ENCODE measurements at places on chromosomes 16 and 17.

- DNase-seq = no peak
Observed at GRCh38 chr16:3842994-3843393, 37.5 kb downstream of the CREBBP start.

DNA sequence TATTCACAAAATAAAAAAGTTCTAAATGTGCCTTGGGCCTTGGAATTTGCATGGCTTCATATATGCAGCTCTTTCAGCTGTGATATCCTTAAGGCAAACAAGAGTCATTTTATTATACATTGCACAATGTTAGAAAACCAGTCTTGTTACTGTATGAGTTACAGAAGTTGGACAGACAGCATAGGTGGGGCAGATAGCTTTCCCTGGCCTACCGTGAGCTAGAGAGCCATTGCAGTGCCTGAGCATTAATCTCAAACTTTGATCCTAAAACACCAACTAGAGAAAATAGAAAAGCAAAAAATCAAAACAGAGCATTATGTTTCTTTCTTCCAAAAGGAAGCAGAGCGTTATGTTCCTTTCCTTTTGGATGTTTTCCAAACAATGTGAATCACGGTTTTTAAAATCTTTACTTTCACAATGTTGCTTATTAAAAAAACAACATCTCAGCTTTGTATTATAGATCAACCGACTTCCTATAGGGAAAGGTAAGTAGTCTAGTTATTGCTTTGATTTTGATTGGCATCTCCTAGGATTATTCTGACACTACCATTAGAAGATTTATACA is 32.2 kb downstream of the ARHGAP44 start:
- DNase-seq = no peak

- DNase-seq = no peak
Observed at GRCh38 chr16:46886764-46887523, 2.8 kb downstream of the GPT2 start.

DNA sequence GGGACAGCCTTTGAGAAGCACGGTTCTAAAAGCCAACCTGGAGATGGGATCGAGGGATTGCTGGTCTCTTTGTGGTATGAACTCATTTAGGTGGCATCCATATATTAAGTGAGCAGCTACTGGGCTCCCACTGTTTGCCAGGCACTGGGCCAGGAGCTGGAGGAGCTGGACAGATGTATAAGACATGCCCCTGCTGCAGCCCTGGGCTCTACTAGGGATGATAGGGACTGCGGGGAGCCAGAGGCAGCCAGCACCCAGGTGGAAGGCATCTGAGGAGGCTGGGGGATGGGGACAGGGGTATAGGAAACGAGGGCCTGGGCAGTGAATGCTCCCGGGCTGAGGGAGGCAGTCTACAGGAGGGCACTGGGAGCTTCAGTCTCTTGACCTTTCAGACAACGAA is 53.0 kb upstream of the MEAK7 start:
- no peak for DNase-seq

- DNase-seq = no peak
Observed at GRCh38 chr17:40224718-40225550, 5.8 kb downstream of the WIPF2 start.

DNA sequence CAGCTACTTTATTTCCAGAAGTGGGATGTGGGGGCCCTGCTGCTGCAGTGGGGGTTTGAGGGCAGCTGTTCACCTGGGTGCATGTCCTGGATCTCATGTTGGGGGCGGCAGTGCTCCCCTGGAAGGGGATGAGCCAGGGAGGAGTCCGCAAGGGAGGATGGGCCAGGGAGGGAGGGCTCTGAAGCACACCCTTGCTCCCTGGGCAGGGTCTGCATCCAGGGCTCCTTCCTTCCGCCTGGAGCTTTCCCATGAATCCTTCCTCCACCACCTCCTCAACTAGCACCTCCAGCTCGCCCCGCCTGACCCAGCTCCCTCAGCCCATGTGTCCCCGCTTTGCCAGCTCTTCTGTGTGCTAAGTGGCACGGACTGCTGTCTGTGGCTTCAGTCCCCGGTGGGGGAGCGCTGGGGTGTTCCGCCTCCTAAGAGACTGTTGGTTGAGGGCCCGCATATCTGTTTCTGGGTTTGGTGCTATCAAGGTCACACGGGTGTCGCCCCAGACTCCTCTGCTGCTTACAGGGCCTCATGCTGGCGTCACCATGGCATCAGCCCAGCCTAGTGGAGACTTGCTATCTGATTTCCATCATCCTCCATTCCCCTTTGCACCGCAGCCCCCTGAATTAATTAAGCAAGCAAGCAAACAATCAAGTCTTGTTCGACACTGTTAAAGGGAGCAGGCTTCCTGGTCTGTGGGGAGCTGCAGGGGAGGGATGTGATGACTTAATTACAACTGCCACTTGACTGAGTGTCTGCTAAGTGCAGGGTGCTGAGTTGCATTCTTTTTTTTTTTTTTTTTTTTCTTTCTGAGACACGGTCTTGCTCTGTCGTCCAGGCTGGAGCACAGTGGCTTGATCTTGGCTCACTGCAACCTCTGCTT is 71.8 kb downstream of the PRKCA start:
- DNase-seq = peak; percentile 90

- no peak for DNase-seq
Observed at GRCh38 chr17:77214328-77214727, 73.6 kb downstream of the SEC14L1 start.

DNA sequence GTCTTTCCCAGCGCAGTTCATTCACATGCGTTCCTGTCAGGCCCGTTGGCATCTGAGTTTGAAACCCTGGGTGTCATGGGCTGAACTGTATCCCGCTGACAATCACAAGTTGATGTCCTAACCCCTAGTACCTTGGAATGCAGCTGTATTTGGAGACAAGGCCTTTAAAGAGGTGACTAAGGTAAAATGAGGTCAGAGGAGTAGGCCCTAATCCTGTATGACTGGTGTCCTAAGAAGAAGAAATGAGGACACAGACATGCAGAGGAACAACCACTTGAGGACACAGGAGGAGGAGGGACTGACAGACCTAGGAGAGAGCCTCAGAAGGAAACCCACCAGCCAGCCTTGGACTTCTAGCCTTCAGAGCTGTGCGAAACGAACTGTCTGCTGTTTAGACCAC is 33.1 kb downstream of the TRPV2 start:
- no peak for DNase-seq

- no peak for DNase-seq
Observed at GRCh38 chr17:44283344-44284023, 15.5 kb upstream of the SLC4A1 start.

DNA sequence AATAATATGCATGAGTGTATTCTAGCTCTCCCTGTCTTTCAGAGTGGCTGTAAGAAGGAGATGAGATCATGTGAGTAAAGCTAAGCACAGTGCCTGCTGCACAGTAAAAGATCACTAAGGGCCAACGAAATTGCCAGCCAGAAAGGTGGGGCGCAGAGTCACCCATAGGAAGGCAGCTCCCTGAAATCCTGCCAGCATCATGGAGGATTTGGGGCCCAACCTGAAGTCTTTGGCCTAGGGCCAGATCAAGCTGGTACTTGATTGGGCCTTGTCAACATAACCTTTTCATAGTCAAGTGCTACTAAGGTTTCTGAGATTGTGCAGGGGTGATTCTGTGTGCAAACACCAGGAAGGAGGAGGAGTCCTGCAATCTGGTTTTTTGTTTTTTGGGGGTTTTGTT is 16.5 kb downstream of the SCNN1B start:
- peak; percentile 42 for DNase-seq

DNA sequence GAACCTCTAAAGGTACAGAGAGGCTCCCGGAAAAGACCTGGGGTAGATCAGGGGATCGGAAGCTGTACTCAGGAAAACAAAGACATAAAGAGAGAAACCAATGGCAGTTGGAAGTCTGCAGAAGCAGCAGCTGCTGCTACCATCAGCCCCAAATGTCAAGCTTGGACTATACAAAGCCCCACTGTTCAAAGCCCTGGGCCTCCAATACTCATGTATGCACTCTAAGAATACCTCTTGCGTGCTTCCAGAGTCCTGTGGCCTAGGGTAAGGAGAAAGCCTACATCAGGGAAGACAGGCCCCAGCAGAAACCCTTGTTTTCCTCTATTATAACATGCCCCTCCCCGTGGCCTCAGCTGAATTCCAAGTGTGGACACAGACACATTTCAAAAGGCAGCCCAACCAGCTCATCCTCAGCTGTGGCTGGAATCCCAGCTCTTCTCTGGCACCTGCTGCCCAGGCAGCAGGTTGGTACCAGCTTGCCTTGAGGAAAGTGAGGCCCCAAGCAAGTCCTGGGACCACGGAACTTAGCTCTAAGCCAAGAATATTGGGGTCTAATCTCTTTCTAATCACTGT is 19.3 kb upstream of the MTMR4 start:
- DNase-seq = no peak

DNA sequence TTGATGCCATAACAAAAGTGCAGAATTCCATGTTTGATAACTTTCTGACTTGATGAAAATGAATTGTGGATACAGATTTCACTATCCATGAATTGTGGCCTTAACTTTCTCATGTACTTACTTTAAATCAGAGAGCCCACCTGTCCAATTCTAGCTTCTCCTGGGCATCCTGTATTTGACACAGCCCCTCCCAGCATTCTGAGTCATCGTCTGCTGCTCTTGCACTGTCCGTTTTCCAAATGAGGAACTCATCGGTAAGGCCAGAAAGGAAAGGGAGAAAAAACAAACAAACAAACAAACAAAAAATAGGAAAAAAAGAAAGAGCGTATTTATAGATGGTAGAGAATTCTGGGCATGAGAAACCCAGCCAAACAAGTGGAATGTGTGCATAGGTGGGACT is 361.6 kb downstream of the WWOX start:
- no peak for DNase-seq

- DNase-seq = no peak
Observed at GRCh38 chr17:9830711-9831110, 5.0 kb downstream of the GLP2R start.

DNA sequence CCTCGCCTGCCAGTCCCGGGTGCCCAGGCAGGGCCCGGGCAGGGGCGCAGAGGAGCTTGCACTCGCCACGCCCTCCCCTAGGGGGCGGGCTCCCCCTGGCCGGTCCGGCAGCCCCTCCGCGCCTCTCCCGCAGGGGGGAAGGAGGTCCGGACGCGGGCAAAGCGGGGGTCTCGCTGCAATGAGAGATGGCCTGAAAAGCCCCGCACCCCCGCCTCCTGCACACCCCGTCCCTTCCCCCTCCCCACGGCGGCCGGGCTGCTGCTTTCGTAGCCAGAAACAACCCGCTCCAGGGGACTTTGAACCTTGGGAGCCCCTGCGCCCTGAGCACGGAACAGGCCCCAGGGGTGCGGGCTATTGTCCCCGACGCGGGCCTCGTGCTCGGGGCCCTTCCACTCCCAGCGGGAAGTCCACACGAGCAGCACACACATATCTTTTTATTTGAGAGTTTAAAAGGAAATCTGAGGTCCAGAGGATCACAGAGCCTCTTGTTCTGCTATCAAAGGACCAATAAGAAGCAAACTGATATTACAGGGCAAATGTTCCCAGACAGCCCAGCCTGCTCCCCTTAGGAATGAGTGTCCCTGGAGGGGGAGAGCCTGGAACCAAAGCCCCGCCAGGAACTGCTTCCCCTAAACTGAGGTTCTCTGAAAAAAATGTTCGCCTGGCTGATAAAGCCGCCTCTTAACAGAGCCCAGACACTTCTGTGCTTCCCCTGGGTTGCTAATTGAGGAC is 5.8 kb upstream of the CBX4 start:
- DNase-seq = no peak

DNA sequence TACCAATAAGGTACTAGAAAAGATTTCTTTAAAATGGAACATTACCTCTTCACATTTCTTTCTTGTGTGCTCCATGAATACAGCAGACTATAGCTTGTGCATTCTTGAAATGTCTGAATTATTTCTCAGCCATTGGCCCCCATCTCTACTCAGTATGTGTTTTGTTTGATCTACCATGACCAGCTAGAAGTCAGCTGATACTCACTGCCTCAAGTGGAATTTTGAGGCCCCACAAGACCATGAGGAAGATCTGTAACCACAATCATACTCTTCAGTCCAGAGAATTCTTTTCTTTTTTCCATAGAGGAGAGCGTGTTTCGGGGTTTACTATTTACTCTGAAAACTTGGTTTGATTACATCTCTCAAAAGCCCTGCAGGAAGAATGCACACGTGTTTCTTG is 319.1 kb downstream of the TOX3 start:
- no peak for DNase-seq

GRCh38 chr17:80653856-80654255 is 109.2 kb downstream of the RPTOR start:
- DNase-seq = no peak

DNA sequence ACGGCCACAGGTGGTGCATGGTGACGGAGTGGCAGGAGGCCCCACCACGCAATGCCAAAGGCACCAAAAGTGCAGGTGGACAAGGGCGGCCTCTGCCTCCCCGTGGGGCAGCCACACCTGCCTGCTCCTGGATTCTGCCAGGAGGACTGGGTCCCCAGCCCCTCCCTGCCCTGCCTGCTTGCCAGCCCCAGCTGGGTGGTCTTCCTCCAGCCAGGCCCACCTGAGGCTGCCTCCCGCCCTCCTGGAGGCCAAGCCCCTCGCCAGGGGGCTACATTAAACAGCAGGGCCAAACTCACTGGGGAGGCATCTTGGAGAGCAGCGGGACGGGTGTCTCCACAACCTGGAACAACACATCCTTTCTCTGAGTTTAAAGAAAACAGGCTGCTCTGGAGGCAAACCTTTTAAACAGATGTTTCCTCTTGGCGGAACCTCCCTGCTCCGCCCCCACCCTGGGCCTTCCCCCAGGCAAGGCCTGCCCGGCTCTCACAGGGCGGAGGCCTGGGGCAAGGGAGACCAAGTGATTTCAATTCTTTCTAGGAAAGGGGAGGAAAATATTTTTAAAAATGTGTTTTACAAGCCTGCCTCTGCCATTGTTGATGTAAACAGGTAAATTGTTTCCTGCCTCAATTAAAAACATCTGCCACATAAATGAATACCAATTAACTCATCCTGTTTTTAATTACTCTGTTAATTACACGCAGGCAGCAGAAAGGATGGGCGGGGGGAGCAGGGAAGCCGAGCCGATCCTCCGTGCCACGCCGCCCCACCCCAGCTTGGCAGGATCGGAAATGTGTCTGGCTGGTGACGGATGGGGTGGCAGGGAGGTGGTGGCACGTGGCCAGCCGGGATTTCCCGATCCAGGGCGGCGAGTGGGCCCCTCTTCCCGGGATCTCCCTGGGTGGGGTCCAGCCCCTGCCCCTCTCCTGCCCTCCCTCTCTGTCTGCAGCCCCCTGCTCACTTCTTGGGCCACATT is 54.4 kb upstream of the PABPN1L start:
- DNase-seq = peak; percentile 55

DNA sequence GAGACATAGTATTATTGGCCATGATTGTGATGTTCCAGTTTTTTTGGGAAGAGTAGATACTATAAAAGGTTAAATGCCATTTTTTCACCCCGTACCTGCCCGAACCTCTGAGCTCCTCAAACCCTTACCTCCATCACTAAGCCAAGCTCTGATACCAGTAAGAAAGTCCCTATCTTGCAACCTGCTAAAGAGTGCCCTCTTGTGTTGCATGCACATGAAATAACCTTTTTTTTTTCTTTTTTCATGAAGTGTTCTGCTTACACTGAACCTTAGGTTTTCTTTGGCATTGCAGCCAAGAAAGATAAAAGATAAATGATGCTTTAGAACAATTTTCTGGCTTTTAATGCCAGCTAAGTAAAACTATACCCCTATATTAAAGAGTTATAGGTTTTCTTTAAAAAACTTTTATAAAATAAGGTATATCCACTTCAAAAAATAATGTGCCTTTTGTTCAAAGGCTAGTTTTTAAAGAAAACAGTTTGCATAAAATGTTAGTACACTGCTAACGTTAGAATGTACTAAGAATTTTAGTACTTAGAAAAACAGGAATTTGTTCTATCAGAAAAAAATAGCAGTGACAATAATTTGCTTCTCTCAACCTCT is 295.3 kb upstream of the PMFBP1 start:
- DNase-seq = peak; percentile 44

GRCh38 chr17:28828294-28829040 is 14.1 kb downstream of the FAM222B start:
- no peak for DNase-seq
